ENCODE measurements at places on chromosomes 12 and 14.
A peak's percentile ranks its signal among the peaks of the same experiment; 100 is the strongest.

- DNase-seq = peak; percentile 42
Measured at GRCh38 chr12:52004042-52004648, 2.6 kb upstream of the TAMALIN start.

- no peak for DNase-seq
Measured at GRCh38 chr12:118023301-118023860, 6.9 kb downstream of the RFC5 start.

DNA sequence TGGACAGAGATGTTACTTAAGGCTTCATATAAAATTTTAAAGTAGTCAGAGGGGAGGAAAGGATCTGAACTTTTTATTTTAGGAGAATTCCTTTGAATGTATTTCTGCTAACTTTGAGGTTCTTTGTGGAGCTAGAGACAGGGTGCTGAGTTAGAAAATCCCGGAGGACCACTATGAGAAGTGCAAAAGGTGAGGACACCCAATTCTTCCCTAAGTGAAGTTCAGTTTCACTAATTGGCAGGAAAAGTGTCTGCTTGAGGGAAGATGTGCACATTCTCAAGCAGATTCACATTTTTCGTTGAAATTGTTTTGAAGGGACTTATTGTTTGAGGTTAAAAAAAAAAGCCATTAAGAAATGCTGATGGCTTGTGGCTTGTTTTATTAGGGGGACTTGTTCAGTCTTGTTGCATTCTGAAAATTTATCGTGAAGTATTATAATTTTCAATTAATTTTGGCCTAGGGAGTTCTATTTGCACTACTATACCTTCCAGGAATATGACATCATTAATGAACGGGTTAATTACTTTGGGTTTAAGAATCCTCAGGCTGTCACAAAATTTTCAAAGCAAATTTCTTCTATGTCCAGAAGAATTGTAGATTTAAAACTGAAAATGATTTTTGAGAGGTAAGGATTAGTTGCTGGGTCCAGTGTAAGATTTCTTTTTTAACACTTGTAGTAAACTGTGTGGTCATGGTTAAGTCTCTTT, 1.8 kb downstream of the PCNX1 start:
- DNase-seq = no peak

GRCh38 chr12:89251342-89252271, 100.7 kb downstream of the DUSP6 start:
- DNase-seq = no peak

- DNase-seq = no peak
Measured at GRCh38 chr12:105403095-105403494, 72.6 kb downstream of the C12orf75 start.

DNA sequence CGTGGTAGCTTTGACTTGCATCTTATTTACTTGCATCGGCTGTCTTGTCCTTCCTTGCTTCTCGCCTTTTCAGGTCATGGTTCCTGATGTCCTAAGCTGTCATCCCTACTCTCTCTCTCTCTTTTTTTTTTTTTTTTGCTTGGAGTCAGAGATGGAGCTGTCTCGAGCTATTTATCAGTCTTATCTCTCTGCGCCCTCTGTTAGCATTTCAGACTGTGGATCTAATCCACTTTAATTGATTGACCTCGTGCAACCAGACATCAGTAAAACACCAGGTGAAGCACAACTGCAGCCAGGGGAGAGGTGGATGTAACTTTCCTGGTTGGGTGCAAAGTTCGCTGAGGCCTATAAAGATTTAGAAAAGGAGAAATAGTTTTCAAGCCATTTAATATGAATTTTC, 554.8 kb downstream of the DIO2 start:
- DNase-seq = no peak

DNA sequence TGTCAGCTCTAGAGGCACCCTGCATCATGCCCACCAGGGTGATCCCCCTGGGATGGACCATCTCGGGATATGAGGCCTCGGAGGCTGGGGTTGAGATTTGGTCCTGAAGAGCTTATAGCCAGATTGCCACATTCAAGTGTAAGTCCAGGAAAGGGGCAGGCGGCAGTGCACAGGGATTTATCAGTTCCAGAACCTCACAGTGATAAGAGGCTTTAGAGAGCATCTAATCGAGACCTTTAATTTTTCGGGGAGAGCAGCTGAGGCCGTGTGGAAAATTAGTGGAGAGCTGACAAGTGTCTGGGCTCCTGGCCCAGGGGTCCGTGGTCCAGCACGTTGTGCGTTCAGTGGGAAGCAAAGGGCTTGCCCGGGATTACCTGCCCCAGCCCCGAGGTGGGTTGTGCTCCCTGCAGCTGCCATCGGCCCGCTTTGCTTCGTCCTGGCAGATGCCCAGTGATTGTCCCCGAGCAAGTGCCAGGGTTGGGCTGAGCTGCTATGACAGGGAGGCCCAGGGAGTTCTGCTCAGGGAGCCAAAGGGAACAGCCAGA, 52.1 kb downstream of the C14orf132 start:
- no peak for DNase-seq

All from neural crest cell (in vitro differentiated cells).